ENCODE measurements at places on chromosomes 5 and 9. TPM values are rescaled to one million over a fixed set of nuclear protein-coding genes. Genes with fewer than 3 reads are reported as not detected.

GRCh38 chr5:32421075-32421474 lies 23.5 kb downstream of the ZFR start:
- DNase-seq: no peak

DNA sequence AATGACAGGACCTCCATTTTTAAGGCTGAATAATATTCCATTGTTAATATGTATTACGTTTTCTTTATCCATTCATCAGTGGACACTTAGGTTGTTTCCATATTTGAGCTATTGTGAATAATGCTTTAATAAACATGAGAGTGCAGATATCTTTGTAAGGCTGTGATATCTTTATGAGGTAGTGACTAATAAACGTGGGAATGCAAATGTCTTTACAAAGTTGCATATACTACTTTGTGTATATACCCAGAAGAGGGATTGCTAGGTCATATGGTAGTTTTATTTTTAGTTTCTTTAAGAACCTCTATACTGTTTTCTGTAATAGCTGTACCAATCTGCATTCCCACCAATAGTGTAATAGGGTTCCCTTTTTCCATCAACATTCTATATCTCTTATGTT lies 148.7 kb downstream of the FOCAD start:
- no peak for DNase-seq

DNA sequence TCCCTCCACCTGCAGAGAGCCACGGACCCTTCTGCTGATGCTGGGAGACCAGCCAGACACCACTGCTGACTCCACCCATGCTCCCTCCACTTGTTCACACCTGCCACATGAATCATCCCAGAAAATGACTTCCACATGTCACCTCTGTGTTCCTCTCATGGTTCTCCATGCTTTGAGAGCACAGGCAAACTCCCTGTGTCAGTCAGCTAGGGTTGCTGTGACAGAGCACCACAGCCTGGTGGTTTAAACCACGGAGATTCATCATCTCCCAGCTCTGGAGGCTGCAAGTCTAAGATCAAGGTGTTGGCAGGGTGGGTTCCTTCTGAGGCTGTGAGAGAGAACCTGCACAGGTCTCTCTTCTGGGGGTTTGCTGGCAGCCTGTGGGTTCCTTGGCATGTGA lies 381.4 kb downstream of the GADD45G start:
- DNase-seq: no peak

Gene SPATA6L
- total RNA-seq: 6.8 TPM

Gene CCNJL
- 21.6 TPM for total RNA-seq
